Esophagus squamous epithelium (tissue), 5 donors: ENCODE measurements at places on chromosomes 11 and 22.

DNA sequence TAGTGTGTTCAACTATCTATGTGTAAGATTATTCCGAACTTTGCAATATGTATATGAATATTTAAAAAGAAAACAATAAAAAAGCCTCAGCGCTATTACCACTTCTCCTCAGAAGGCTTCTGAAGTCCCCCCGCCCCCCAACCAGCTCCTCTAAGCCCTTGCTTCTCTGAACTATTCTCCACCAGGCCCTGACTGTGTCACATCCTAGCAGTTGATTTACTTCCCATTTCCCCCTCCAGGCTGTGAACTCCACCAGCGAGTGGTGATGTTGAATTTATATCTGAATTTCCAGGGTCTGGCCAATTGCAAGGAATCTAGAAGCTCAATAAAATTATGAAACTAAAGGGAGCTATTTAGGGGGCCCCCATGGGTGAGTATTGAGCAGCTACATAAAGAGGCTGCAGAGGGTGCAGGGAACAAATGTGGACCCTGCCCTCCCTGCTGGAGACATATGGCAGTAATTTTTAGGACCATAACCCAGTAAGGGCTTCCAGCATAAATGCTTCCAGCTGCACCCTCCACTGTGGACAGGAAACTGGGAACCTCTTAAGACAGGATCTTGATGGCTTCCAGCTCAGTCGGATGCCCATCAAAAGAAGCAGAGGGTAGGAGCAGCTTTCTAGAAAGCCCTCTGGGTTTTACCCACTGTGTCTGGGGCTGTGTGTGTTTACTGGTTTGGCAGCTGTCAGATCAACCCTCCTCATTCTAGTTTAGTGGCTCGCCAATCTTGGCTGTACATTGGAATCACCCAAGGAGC lies 81.4 kb downstream of the TIMP3 start:
- no peak for DNase-seq

- no peak for DNase-seq
Observed at GRCh38 chr11:47508240-47508957, 44.5 kb downstream of the CELF1 start.

GRCh38 chr11:17923217-17923616 lies 89.6 kb downstream of the SERGEF start:
- DNase-seq: no peak

DNA sequence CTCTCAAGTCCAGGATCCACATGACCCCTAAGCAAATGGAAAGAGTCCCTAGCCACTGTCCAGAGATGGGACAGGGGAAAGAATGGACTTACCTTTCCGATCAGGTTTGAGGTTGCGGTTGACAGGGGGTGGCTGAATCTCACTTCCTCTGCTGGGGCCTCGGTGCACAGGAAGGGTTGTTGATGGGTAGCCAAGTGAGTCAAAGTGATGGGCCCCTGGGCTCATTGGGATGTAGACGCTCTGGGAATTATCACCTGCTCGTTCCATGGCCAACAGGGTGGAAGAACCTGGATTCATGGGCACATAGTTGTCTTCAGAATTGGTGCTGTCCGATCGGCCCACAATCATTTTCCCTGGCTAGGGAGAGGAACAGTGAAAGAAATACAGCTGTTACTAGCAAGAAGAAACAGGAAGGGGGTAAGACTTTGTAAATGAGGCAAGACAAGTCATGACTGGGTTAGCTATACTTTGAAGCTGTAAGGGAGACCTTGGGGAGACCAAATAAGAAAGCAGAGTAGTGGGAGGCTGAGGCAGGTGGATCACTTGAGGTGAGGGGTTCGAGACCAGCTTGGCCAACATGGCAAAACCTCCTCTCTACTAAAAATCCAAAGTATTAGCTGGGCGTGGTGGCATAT lies 34.7 kb downstream of the USP35 start:
- no peak for DNase-seq

DNA sequence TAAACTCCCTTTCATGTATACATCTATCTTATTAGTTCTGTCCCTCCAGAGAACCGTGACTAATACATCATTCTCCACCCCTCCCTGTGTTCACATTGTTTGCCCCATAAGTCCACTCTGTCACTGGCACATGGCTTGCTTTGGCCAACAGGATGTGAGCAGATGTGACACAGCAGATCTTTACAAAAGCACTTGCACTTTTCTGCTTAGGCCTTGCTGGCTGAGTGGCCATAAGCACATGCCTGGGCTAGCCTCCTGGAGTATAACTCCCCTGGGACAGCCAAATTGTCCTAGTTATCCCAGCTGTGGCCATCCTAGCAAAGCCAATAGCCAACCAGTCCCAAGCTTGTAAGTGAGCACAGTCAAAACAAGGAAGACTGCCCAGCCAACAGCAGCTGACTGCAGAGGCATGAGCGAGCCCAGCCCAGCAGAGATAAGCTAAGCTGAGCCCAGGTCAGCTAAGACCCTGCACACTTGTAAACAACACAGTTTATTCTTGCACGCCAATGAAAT lies 9.7 kb upstream of the RCN1 start:
- no peak for DNase-seq

- no peak for DNase-seq
Observed at GRCh38 chr11:63589000-63589399, 25.2 kb downstream of the PLAAT3 start.

GRCh38 chr11:32434356-32435151 lies 785 bp downstream of the WT1 start:
- DNase-seq: no peak
